NCI-H2029 (cell line): ENCODE measurements at places on chromosomes 4 and X.

GRCh38 chrX:8629871-8630270 lies 102.1 kb downstream of the ANOS1 start:
- DNase-seq, result no peak

GRCh38 chr4:174553031-174553430 lies 30.7 kb upstream of the HPGD start:
- DNase-seq, result no peak

GRCh38 chrX:107542500-107542899 lies 85.8 kb upstream of the PRPS1 start:
- DNase-seq, result peak; percentile 37

DNA sequence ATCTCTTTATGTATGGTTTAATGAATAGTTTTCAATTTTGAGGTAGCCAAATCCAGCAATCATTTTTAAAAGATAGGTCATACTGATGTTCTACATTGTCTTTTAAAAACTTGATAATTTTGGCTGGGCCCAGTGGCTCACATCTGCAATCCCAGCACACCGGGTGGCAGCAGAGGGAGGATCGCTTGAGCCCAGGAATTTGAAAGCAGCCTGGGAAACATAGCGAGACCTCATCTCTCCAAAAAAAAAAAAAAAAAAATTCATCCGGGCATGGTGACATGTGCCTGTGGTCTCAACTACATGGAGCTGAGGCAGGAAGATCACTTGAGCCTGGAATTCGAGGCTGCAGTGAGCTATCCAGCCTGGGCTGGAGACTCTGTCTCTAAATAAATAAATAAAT lies 419.8 kb downstream of the GALNTL6 start:
- no peak for DNase-seq

DNA sequence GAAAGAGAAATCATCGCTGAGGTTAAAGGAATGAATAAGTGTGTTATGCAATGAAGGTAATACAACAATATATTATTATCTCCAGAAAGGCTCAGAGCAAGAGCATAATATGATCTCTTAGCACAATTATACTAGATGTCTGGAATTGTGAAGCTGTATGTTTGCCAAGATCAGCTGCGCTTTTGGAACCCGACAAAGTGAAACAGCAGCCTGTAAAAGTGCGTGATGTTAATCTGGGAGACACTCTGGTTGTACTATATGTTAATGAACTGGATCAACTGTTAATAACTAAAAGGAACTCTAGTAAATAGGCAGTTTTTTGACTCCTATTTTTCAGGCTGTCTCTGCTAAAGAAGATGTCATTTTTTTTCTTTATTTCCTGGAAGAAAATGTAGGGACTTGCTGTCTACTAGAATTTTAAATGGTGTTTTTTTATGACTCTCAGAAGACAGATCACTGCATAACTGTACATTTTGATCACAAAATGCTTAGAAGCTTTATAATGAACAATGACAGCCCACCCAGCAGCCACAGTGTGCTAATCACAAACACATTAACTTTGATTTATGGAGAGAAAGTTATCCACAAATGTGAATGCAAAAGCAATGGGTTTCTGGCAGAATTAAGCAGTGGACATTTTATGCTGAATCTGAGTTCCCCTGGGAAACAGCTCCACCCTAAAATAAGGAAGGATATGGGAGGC lies 50.2 kb downstream of the UGT2B28 start:
- no peak for DNase-seq

GRCh38 chrX:13373027-13373426 lies 53.2 kb upstream of the ATXN3L start:
- no peak for DNase-seq
